Stimulated activated CD8-positive, alpha-beta memory T cell treated with anti-CD3 and anti-CD28 coated beads, Interleukin-4, amount 100 ng/mL, for 4 hours (primary cell): ENCODE measurements at places on chromosomes 3 and 15.

- DNase-seq = no peak
Observed at GRCh38 chr3:125212091-125212508, 448 bp downstream of the SLC12A8 start.

DNA sequence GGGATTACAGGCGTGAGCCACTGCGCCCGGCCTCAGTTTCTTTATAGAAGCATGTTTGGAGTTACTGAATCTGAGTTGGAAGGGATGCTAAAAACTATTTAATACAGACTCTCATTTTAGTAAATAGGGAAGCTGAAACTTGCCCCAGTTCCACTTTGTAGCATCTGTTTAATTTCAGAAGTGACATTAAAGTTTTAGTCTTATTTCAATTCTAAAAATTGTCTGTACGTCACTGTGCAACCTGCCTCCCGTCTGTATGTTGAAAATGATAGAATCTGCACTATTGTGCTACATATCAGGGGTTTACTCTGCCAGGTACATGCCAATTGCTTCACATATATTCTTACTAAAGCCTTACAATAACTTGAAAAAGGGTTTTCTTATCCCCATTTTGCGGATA lies 15.3 kb downstream of the CNOT10 start:
- no peak for DNase-seq

DNA sequence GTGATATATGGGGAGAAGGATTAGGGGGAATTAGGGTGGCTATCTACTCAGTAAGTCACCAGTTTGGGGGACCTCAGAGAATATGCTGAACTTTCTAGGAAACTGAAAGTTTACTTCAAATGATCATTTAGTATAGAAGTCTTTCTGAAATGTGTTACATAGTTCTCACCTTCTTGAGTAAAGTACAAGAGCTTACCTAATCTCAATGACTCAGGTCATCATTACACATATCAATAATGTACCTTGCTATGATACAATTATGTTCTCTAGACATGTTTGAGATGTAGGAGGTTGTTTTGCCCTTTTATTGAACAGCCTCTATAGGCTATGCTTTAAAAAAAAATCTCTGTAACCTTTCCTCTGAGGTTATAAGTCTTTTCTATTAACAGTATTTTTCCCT lies 50.7 kb downstream of the TMEM41A start:
- DNase-seq = no peak

DNA sequence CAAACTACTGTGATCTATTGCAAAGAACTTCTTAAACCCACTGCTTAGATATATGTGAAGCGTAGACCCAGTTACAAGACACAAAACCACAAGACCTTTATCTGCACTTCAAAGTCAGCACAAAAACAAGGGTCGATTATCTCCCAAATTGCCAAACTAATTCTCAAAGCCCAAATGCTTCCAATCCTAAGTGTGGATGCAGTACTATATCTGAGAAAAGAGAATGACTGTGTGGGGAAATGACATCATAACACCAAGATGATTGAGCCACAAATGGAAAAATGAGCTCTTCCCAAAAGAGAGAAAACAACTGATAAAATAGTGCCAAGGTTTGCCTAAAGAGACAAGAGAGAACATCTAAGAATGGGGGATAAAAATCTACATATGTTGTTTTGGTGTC lies 86.2 kb downstream of the MEIS2 start:
- no peak for DNase-seq

DNA sequence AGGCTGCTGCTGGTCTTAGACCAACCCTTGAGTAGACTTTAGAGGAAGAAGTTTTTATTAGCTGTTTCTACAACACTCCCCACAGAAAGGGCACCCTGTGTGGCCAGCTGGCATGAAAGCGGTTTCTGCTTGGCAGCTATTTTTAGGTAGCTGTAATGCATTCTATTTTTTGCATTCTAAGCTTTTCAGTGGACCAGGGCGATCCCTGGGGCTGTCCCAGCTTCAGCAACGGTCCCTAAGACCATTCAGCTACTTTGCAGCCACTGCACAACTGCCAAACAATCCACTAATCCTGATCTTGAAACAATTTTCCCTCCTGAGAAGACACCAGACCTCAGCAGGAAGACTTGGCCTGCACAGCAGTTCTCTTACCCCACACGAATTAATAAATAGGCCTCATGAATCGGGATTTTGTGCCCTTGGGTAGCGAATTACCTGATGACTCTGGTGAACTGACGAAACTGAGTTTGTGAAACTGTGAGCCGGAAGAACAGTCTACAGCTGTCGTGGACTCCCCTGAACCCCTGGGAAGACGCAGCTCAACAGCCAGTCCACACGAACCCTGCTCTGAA lies 14.6 kb upstream of the TFRC start:
- no peak for DNase-seq
